Effector CD4-positive, alpha-beta T cell (primary cell): ENCODE measurements at places on chromosomes 16 and 17.

GRCh38 chr16:88014252-88014781 is 63.1 kb downstream of the BANP start:
- DNase-seq = no peak

- no peak for DNase-seq
Measured at GRCh38 chr16:17104654-17105053, 366.1 kb downstream of the XYLT1 start.

DNA sequence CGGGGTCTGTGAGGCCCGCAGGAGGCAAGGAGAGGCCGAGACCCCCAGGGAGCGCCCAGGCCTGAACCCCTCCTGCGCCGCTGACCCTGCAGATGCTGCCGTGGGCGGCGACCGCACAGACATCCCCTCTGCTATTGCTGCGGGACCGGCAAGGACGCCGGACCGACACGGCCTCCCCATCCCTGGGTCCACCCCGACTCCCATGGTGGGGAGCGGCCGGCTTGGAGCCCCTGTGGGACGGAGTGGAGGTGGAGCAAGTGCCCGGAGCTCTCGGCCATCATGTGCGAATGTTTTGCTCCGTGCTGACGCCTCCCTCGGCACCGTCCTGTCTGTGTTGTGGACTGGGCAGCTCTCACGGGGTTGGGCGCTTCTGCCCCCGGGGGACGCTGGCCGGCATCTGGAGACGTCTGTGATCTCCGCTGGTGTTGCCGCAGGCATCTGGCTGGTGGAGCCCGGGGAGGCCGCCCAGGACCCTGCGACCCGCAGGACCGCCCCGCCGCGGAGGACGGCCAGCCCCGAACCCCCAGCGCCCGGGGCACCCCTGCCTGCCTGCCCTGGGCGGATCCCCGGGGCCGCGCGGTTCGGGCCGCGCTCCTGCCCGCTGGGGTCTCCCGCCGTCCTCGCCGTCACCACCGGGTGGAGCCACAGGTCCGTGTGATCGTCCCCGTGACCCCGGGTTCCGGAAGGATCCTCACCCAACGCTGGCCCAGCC is 12.8 kb upstream of the GNG13 start:
- DNase-seq = peak; percentile 26

- DNase-seq = no peak
Measured at GRCh38 chr16:86545954-86546637, 8.9 kb downstream of the MTHFSD start.

GRCh38 chr17:40373324-40373723 is 8.8 kb upstream of the GJD3 start:
- DNase-seq = no peak

- DNase-seq = no peak
Measured at GRCh38 chr16:66801320-66802105, at the start of gene TERB1. Gene TERB1 (minus strand): TSS chr16:66801584. CDS start chr16:66796798, 4,786 bp downstream.

DNA sequence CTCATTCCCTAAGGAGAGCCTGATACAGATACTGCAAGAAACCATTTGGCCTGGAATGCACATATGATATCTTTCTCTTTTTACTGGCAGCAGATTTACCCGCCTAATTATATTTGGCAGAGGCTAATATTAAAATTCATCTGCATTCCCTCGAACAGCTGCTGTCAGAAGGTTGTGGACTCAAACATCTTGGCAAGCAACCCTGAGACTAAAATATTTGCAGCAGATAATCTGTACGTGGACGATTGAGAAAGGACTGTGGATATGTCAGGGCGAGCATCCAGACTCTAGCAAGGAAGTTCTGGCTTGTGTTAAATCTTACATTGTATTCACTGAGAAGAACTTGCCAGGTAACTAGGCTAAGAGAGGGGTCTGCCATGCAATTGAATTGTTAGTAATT is 65.2 kb downstream of the SNX20 start:
- DNase-seq = no peak

- no peak for DNase-seq
Measured at GRCh38 chr16:22942811-22943210, 128.8 kb downstream of the HS3ST2 start.

DNA sequence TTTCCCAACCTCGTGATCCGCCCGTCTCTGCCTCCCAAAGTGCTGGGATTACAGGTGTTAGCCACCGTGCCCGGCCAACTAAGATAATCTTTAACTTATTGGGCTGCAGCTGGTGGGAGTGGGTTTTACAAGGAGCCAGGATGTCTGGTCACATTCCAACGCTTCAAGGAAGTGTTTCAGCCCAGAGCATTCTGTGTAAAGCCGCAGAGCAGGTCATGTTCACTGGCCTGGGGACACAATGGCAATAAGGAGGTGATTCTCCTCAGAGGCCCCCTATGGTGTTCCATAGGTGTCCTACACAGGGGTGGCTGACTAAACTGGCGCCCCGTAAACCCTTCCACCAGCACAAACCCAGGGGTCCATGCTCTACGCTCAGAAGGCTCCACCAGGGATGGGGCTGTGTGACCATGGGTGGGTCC is 1.2 kb downstream of the QPRT start:
- no peak for DNase-seq

GRCh38 chr16:4831616-4832015 is 15.5 kb downstream of the GLYR1 start:
- no peak for DNase-seq

DNA sequence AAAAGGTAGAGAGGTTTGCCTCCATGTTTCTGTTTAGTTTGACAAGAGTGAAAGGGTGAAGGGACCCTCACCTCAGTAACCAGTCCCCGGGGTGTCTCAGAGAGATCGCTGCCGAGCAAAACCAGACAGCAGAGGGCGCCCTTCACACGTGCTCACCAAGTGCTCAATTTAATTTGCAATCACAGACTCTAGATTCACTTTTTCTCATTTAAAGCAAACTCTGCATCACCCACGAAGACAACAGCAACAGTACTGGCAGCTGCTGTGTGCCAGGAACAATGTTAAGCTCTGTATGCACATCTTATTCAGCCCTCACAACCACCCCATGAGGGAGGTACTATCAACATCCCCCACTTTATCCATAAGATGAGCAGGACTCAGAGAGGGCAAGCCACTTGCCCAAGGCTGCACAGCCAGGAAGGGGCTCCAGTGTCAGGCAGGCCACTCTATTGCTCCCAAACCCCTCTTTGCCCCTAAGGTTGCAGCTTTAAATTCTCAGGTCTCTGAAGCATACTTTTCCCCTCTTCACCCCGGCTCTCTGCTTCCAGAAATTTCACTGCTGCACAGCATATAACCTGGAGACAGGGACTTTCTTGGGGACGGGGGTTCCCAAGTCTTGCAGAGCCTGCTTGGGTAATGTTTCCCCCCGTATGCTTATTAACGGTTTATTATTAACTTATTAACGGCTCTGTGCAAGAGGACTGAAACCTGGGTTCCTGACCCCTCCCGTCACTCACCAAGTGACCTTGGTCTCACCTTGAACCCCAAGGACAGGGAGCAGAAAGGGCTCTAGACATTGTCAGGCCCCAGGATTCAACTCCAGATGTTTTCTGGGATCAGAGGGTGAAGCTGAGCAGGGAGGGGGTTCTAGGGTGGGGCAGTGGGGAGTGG is 70.9 kb downstream of the CNGB1 start:
- DNase-seq = peak; percentile 68

DNA sequence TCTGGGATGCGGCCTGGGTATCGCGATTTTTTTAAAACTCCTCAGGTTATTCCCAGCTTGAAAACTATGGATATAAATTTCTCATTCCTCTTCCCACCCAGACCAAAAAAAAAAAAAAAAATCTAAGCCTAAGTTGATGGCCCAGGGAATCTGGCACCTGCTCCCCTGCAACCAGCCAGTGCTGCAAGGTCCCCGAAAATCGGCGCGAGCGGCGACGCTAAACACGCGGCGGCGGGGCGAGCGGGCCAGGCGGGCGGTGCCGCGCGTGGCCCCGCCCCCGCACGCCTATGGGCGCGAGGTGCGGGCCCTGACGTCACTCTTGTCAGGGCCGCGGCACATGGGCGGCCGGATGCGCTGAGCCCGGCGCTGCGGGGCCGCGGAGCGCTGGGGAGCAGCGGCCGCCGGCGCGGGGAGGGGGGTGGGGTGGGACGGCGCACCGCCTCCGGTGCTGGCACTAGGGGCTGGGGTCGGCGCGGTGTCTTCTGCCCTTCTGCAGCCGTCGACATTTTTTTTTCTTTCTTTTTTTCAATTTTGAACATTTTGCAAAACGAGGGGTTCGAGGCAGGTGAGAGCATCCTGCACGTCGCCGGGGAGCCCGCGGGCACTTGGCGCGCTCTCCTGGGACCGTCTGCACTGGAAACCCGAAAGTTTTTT is at the start of gene HLF:
TSS of gene HLF (plus strand) at position 316 of the 654 bp plus-strand sequence. CDS start 525 bp downstream, outside the sequence.
- peak; percentile 58 for DNase-seq

DNA sequence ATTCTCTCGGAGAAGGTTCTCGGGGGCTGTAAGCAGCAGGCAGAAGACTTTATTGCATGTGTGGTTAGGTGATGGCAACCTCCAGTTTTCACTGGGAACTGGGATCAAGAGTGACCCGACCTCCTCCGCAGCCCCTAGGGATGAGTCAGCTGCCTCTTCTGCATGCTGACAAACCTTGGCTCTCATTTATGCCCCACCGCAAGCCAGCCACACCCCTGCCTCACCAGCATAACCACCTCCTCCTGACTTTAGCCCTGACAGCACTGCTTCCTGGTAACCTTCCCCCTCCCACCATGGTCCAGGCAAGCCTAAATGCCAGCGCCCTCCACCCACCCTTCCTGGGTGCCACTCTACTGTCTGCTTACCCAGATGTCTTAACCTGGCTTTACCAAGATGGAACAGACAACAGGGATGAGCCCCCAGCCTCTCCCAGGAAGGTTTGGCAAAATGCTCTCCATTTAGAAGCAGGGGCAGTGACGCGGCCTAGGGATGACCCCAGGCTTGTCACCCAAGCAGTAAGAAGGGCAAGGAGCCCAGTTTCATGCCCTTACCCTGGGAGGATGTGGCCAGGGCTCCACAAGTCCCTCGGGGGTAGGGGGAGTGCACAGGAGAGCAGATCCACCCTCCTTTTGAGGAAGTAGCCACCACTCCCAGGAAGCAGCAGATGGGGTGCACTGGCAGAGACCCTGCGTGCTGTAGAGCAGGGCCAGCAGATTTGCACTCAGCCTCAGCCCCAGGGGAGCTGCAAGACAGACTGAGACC is 73.5 kb downstream of the GOSR1 start:
- DNase-seq = no peak

- no peak for DNase-seq
Measured at GRCh38 chr16:80997139-80997798, 9.4 kb downstream of the CMC2 start.

- DNase-seq = no peak
Measured at GRCh38 chr16:68470461-68471150, 22.3 kb upstream of the SMPD3 start.

DNA sequence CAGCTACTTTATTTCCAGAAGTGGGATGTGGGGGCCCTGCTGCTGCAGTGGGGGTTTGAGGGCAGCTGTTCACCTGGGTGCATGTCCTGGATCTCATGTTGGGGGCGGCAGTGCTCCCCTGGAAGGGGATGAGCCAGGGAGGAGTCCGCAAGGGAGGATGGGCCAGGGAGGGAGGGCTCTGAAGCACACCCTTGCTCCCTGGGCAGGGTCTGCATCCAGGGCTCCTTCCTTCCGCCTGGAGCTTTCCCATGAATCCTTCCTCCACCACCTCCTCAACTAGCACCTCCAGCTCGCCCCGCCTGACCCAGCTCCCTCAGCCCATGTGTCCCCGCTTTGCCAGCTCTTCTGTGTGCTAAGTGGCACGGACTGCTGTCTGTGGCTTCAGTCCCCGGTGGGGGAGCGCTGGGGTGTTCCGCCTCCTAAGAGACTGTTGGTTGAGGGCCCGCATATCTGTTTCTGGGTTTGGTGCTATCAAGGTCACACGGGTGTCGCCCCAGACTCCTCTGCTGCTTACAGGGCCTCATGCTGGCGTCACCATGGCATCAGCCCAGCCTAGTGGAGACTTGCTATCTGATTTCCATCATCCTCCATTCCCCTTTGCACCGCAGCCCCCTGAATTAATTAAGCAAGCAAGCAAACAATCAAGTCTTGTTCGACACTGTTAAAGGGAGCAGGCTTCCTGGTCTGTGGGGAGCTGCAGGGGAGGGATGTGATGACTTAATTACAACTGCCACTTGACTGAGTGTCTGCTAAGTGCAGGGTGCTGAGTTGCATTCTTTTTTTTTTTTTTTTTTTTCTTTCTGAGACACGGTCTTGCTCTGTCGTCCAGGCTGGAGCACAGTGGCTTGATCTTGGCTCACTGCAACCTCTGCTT is 71.8 kb downstream of the PRKCA start:
- peak; percentile 39 for DNase-seq

GRCh38 chr17:40598619-40599467 is 33.6 kb upstream of the CCR7 start:
- peak; percentile 70 for DNase-seq

DNA sequence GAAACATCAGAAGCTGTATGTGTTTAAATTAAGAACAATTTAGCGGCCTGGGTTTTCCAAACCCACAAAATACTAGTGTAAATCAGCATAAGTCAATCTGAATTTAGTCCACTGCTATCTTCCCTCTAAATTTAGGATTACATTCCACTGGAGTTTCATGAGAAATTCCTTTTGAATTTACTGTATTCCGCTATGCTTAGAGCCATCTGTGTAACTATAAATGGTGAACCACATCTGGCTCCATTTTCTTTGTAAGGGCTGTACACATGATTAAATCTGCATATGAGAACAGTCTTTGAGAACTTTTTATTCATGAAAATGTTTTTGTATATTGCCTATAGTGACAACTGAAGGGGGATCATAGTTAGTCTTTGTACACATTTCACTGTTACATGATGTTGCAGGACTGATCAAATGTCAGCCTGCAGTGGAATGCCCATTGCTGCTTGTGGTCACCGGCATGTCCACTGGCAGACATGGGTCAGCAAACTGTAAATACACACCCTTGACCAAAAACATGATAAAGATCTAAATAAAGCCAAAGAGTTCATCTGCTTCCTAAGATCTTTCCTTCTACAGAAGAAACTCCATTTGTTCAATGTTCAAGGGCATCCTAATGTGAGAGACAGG is 36.8 kb downstream of the RPGRIP1L start:
- no peak for DNase-seq

GRCh38 chr17:64411999-64412771 is 21.5 kb upstream of the PECAM1 start:
- no peak for DNase-seq
